ENCODE measurements at places on chromosomes 5 and 9. TPM values are rescaled to one million over a fixed set of nuclear protein-coding genes. Genes with fewer than 3 reads are reported as not detected.
A peak's percentile ranks its signal among the peaks of the same experiment; 100 is the strongest.

The DOCK2 gene
- 6.0 TPM for polyA plus RNA-seq

The GRHPR gene
- 103 TPM for polyA plus RNA-seq

The SLC25A51 gene
- polyA plus RNA-seq = 18.4 TPM

- no peak for DNase-seq
Observed at GRCh38 chr5:80216753-80217596, 38.9 kb downstream of the SERINC5 start.

- DNase-seq = no peak
Observed at GRCh38 chr9:91403665-91404543, 19.7 kb downstream of the NFIL3 start.

GRCh38 chr9:3750321-3750720, 224.5 kb upstream of the RFX3 start:
- DNase-seq = no peak

GRCh38 chr5:61790007-61790406, 457.9 kb downstream of the ZSWIM6 start:
- DNase-seq = no peak

- peak; percentile 26 for DNase-seq
Observed at GRCh38 chr9:108209132-108209685, 646.6 kb downstream of the ACTL7B start.

DNA sequence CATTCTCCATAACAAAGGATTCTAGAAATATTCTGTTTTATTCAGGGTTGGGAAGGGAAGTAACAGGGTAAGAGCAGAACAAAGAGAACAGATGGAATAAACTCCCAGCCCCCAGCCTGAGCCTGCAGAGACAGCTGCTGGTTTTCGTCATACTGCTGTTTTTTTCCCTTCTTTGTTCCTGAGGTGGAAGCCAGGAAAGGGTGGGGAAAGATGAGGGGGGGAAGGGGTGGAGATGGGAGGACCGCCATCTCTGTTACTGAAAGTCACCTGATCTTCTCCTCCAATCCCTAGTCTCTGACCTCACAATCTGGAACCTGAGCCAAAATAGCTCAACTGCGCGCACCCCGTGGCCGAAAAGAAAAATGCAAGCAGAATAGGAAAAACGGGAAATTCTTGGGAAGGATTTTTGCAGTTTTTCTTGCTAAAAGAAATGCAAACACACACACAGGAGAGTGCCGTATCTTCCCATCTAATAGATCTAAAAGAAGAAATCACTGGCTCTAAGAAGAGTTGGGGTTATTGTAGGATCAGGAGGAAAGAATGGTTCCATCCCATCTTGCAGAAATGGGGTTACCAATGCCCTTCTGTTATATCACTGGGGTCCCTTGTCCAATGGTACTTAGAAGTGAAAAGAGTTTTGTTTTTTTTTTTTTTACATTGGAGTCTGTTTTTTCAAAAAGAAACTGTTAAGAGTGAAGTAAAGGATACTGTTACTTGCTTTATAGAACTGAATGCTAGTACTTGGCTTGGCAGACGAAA, 57.9 kb downstream of the DIAPH1 start:
- DNase-seq = no peak

DNA sequence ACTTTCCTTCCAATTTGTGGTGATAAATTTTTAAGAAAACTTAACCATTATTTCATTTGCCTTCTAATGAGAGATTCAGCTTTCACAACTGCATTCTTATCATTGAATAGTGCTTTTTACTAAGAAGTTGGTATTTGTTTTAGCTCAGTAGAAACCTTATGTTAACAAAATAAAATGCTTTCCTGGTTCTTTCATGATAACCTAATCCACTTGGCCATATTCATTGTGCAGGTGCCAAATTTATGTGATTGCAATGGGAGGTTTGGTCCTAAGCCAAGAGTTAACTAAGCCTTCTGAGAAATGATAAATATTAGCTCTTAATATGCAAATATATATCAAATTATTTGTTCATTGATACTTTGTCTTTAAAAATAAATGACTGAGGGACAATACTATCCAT, 141.1 kb upstream of the TLE4 start:
- no peak for DNase-seq

Measured in left lung (tissue), 14 donors.